ENCODE measurements at places on chromosomes 6 and 20.

GRCh38 chr20:12455148-12455547 is 537.5 kb downstream of the BTBD3 start:
- DNase-seq, result no peak

- DNase-seq, result no peak
These were observed 91.0 kb downstream of the PLEKHG1 start for GRCh38 chr6:150690681-150691080.

DNA sequence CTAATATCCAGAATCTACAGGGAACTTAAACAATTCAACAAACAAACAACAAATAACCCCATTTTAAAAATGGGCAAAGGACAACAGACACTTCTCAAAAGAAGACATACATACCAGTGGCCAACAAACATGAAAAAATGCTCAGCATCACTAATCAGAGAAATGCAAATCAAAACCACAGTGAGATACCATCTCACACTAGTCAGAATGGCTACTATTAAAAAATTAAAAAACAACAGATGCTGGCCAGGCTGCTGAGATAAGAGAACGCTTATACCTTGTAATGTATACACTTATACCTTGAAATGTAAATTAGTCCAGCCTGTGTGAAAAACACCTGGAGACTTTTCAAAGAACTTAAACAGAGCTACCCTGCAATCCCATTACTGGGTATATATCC is 166.8 kb downstream of the IBTK start:
- no peak for DNase-seq

DNA sequence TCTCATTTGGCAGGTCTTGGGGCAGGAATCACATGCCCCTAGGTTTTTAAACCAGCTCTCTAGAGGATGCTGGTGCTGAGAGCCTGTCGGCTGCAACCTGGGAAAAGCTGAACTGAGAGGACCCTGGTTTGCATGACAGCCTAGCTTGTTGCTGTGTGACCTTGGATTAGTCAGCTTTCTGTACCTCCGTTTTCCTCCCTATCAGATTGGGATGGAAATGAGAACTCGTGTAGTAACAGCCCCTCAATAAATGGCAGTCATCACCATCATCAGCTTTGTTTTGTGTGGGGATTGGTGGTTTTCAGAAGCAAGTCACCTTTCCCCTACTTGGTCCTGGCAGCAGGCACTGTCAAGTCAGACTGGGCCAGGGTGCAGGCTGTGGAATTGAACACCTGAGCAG is 75.2 kb upstream of the MYL9 start:
- DNase-seq, result no peak
